ENCODE measurements at places on chromosomes 5 and 9.

DNA sequence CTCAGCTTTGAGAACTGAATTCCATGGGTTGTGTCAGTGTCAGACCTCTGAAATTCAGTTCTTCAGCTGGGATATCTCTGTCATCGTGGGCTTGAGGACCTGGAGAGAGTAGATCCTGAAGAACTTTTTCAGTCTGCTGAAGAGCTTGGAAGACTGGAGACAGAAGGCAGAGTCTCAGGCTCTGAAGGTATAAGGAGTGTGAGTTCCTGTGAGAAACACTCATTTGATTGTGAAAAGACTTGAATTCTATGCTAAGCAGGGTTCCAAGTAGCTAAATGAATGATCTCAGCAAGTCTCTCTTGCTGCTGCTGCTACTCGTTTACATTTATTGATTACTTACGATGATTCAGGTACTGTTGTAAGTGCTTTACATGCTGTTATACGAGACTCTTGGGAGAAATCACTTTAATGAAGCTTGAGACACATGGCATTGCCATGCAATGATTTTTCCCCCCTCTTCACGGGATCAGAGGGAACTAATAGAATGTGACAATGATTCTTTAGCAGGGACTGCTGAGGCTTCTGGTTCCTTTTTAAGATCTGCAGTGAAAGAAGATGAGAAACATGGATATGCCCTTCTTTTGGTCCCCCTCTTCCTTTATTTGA is 63.8 kb downstream of the PTTG1 start:
- no peak for DNase-seq

- DNase-seq = no peak
These were observed 160.7 kb downstream of the TMEM38B start for GRCh38 chr9:105854783-105855724.

DNA sequence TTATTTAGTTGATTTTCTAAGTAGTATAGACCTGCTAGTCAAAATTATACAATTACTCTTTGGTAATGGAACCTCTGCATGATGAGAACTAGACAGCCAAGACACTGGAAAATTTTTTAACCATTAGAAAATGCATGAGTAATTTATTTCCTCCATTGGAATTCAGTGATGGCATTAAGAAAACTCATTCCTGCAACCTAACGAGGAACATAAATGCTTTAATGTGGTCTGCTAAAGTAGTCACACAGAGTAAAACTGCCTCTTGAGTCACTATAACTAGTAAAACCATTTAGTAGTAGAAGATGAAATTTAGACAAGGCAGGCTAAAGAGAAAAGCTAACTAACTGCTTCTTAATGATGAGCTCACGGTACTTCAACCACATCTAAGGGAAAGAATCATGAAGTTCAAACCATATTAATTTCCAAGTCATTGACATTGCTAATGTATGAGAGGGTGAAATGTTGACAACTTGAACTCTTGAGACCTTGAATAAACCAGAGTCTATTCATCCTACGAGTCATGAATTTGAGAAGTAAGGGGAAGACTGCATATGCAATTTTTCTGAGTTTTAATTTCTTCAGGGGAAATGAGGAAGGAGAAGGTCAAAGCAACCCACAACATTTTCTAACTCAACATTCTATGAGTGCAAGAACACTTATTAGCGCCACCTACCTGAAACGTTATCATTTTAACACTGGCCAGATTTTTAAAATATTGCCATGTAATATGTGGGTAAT is 74.4 kb downstream of the GLIS3 start:
- no peak for DNase-seq

DNA sequence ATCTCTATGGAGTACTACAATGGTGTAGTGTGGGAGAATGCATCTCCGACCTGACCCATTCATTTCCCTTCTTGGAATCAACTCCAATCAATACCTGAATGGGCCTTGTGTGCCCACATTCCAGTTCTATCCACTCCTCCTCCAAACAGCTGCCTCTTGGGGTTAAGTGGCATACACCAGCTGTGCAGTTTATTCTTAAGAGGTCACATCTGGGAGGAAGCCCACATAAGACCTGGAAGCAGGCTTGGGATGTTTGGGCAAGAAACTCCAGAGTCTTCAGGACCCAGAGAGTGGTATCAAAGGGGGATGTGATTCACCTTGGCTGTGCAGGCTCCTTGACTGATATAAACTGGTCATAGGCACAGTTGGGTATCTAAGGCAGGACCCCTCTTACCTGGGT is 46.0 kb downstream of the ACTBL2 start:
- DNase-seq = no peak

GRCh38 chr5:137205231-137206027 is 293.7 kb downstream of the SPOCK1 start:
- DNase-seq = no peak

DNA sequence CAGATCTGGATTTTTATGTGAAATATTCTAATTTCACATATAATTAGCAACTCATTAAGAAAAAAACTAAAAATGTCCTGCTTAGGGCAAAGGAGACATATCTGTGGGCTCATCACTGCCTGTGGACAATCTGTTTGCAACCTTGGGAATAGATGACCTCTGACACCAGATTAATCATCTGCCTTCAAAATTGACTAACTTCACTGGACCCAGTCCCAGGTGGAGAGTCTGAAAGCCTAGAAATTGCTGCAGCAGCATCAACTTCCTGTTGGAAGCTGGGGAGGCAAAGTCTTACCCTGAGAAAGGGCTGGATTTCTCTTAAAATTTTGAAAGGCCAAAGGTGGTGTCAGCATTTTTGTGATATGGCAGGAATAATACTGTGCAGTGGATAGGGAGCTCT is 76.3 kb upstream of the TNC start:
- no peak for DNase-seq

- no peak for DNase-seq
These were observed 252.1 kb downstream of the CRB2 start for GRCh38 chr9:123608104-123608503.

GRCh38 chr5:164763206-164763605 is 1257.8 kb downstream of the MAT2B start:
- no peak for DNase-seq

- DNase-seq = no peak
These were observed 6.7 kb upstream of the MTMR12 start for GRCh38 chr5:32319392-32319791.

All from CD4-positive, alpha-beta T cell treated with Interleukin-4 for 1 hour (primary cell).